Nucleus accumbens (tissue), 56 donors: ENCODE measurements at places on chromosomes 3 and 15.

DNA sequence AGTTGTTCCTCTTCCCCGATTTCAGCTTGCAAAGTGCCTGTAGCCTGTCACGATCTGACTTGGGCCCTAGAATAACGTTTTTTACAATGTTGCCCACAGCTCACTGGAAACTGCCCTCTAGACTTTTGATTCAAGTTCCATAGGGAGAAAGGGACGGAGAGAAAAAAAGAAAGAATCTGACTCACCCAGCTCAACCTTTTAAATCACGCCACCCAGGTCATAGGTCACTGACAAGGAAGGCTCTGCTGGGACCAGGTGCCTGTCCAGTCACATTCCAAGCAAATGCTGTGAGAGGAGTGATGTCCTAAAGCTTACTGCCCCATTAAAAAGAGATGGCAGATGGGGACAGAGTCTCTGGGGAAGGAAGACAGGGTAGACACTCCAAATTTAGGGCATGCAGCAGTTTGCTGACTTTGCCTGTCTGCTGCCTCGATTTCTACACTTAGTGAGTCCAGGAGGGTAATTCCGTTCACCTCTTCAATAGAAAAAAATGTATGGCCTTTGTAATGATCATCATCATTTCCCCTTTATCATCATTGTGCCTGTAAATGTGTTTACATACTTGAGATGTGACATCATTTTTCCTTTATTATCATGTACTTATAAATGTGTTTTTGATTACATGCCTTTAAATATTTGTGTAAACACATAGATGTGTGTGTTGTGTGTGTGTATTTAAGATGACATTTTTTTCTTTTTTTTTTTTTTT, 8.4 kb upstream of the MYO1E start:
- DNase-seq: no peak

DNA sequence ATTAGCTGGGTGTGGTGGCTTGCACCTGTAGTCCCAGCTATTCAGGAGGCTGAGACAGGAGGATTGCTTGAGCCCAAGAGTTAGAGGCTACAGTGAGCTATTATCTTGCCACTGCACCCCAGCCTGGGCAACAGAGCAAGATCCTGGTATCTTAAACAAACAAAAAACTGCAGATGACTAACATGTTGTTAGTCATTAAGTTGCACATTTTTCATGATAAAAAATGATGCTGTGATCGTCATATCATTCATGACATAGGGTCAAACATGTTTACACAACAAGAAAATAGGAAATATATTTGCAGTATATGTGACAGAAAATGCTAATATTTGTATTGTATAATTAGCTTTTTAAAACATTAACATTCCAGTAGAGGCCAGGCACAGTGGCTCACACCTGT, 20.2 kb upstream of the DAPK2 start:
- no peak for DNase-seq

DNA sequence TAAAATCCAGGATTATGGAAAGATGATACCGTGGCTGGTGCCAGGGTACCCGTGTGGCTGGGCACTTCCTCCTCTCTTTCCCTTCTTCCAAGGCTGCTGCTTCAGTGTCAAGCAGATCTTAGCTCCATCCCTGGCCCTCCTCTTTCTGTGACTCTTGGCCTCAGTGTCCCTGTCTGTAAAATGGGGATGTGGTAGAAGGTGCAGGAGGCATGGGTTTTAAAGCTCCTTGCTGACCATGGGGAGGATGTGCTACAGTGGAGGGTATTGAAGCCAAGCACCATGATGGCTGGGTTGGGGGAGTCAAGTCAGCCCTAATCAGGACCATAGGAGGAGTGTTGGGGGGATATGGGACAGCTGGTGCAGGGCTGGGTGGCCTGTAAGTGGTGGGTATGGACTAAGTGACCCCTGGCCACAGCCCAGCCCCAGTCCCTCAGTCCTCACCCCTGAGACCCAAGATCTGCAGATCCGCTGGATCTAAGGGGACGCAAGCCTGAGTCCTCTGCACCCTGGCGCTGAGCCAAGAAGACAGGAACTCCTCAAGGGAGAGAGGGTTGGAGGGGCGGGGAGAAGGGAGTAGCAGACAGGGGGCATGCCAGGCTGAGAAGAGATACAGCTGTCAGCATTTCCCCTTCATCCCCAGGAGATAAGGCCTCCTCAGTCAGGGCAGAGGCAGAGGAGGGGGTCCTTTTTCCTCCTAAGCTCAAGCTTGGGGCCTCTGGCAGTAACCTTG, 12.0 kb downstream of the PTH1R start:
- no peak for DNase-seq

DNA sequence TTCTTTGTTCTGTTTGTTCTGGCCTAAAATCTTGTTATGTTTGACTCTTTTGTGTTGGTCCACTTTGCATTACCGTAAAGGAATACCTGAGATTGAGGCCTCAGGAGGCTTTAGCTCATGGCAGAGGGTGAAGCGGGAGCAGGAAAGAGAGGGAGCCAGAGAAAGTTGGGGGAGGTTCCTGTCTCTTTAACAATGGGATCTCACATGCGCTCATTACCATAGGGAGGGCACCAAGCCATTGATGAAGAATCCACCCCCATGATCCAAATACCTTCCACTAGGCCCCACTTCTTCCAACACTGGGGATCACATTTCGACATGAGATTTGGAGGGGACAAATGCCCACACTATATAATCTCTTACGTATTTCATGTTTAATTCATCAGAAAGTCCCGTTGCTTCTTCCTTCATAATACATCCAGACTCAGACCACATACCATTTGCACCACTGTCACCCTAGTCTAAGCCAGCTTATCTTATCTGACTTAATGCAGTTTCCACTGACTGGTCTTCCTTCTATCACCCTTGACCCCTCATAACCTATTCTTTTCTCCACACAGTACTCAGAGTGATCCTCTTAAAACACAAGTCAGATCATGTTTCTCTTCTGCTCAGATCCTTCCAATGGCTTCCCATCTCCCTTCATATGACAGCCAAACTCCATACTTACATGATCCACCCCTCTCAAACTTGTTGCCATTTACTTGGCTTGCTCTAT, 13.5 kb downstream of the KBTBD8 start:
- DNase-seq: no peak

GRCh38 chr3:188037195-188037718, 116.7 kb upstream of the LPP start:
- DNase-seq: no peak
